ENCODE measurements at places on chromosomes 12 and 14.

- DNase-seq = no peak
Observed at GRCh38 chr14:33758547-33758946, 192.3 kb downstream of the EGLN3 start.

DNA sequence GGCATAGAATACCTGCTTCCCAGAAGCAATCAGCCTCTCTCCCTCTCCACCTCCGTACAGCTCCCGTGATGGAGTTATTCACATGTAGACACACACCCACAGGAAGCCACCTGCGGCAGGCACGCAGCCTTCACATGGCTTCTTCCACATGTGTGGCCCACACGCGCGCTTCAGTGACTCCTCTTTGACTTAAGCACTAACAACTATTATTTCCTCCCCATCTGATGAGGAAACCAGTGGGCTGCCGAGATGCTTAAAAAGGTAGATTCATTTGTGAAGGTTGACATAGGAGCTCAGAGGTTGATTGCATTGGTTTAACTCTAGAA lies 69.3 kb downstream of the PRMT8 start:
- DNase-seq = no peak

- no peak for DNase-seq
Observed at GRCh38 chr12:4051596-4051995, 178.4 kb upstream of the PARP11 start.

DNA sequence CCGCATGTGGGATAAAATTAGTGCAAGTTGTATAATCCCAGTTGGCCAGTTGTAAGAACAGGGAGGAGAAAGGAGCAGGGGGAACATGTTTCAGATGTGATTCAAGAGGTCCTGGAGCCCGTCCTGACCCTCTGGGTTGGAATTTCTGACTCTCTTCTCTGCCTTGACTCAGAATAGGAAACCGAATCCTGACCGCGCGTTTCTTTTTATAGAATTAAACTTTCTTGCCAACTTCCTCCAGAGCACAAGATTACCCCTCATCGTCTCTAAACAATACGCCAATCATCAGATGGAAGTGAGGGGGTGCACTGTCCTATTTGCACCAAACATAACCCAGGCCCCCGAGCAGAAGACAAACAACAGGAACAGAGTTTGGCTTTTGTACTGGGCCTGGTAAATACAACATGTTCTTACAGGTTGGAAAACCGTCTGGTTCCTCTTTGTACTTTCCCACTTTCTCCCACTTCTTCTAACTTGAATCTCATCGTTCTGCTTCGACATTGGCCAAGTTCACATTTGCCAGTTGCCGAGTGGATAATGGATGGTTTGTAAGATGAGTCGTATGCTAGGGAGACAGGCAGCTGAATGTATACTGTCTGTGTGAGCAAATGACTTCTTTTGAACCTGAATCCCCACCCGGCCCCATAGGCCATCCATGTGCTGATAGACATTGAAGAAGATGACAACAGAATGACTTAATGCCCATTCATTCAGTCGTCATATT lies 42.6 kb upstream of the MED13L start:
- no peak for DNase-seq

DNA sequence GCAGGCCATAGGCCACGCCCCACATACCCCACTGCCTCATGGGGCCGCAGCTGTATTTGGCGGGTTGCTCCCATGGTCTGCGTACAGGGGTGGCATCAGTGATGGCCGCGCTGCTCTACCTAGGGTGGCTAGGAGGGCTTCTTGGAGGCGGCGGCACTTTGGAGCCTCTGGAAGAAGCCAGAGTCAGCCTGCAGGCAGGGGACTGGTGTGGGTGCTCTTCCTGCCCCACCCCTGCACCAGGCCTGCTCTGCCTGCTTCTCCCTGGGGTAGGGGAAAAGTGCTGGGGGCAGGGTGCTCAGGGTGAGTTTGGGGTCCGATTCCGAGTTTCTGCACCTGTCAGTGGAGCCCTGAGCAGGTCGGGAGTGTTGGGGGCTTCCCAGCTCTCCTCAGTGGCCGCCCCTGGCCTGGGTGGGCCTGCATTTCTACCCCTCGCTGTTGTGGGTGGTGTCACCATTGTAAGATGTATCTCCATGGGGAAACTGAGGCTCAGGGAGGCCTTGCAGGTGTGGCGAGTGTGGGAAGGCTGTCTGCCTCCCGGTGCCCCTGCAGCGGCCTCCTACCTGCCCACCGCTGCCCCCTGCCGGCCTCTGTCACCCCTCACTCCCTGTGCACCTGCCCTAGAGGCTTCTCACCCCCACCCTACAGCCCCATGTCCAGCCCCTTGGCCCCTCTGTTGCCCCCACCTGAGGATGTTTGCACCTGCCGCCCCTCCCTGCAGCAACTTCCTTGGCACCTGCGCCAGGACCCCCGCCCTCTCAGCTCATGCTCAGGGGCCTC lies 5.5 kb downstream of the CEP170B start:
- DNase-seq = peak; percentile 35

DNA sequence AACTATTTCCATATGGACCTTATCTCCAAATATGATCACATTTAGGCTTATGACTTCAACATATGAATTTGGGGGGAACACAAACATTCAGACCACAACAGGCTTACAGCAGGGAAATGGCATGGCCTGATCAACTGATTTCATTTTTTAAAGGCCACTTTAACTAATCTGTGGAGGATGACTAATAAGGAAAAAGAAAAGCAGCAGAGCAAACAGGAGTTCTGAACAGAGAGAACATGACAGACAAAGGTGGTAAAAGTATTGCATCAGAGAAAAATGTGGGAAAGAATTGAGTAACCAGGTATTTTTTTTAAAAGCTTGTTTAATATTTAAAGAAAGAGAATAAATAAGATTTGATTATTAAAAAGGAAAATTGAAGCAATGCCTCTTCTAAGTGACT lies 366.1 kb upstream of the TMPO start:
- no peak for DNase-seq

- DNase-seq = no peak
Observed at GRCh38 chr14:55697414-55697861, 117.4 kb downstream of the KTN1 start.

GRCh38 chr12:117189725-117190209 lies 503 bp downstream of the FBXO21 start:
- no peak for DNase-seq

DNA sequence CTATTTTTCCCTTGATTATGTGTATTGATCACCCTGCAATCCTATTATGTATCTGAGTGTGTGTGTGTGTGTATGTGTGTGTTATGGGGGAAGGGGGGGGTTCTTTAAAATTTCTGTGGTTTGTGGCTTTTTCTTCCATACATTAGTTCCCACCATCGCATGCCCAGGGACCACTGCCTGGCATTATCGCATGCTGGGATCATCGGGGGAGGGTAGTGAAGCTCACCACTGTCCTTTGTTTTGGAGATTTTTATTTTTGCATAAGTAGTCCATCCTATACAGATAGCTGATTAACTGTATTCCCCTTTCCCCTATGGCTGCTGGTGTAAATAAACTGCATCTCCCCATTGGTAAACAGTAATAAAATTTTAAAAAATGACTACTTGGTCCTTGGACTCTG lies 3.4 kb downstream of the ATXN7L3B start:
- no peak for DNase-seq

DNA sequence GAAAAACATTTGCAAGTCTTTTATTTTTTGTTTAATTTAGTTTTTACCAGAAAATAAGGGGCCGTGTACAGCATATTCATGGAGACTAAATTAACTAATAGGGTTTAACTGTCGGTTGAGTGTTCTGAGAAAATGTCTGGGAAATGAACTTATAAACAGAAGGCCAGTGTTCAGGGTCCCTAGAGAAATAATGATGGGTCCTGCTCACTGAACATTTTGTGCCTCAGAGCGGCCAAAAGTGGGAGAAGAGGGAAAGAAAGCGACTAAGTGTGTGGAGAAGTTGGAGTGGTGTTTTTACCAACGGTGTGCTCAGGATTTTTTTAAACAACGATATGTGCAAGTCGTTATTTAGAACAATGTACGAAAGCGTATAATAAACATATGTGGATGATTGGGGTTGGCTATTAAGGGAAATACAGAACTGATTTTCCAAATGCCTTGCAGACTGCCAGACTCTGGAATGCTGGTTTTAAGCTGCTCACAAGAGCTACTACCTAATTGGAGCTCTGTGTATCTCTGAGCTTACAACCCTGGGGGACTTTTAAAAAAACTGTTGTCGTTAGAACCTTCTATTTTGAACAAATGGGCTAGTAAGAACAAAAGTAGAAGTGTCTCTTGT lies 166.7 kb downstream of the SLC38A4 start:
- no peak for DNase-seq

- no peak for DNase-seq
Observed at GRCh38 chr12:92771001-92771400, 68.2 kb downstream of the PLEKHG7 start.

- DNase-seq = no peak
Observed at GRCh38 chr12:64450057-64450640, 1.8 kb upstream of the TBK1 start.

DNA sequence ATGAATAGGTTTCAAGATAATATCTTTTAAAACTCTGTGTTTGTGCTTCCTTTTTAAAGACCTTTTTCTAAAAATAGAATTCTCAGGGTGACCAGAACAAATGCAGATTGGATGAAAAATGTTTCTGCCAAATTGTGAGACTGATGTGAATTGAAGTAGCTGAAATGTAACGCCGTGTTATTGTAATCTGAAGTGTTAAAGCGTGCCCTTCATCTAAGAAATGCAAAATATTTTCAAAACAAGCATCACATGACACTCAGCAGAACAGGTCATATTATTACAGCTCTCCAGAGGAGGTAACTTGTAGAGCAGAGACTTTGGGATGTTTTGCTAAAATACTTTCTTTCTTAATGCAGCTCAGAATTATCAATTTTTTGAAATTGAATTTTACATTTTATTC lies 90.0 kb upstream of the PLEKHA5 start:
- no peak for DNase-seq

DNA sequence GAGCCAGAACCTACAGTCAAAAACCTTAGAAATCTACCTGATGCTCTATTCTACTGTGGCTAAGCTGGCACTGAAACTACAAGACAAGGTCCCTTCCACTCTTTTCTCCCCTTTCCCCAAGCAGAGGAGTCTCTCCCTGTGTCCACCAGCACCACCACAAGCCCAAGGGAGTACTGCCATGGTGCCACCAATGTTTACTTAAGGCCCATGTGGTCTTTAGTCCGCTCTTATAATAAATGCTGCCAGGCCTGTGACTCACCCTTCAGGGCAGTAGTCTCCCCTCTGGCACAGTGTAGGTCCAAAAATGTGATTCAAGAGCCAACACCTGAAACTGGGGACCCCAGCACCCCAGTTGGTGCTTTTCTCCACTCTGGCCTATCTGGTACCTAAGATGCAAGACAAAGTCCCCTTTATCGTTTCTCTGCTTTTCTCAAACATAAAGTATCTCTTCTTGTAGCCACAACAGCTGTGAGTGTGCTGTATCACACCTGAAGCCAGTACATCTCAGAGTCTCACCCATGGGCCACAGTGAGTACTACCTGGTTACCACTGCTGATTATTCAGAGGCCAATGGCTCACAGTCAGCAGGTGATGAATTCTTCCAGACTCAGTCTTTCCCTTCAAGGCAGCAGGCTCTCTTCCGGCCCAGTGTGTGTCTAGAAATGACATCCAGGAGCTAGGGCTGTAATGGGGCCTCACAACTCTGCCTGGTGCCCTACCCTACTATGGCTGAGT lies 29.3 kb downstream of the SLC38A2 start:
- DNase-seq = no peak

- DNase-seq = no peak
Observed at GRCh38 chr14:34629344-34629656, 648 bp downstream of the SNX6 start.

- DNase-seq = no peak
Observed at GRCh38 chr14:81938341-81938740, 404.7 kb upstream of the SEL1L start.

DNA sequence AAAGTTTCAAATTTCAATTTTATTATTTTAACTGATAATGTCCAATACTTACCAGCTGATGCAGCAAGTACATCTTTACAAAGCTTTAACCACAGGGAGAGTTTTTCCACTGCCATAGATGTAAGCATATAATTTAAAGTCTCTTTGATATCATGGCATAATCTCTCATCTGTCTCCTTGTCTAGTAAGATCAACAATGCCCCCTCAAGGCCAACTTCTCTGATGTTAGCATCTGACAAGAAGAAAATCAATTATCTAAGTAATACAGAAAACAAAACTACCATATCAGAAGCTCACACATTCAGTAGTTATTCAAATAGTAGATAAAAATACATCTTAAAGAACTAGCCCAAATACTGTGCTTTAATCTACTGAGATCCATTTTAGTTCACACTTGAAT lies 94.2 kb downstream of the HEATR5A start:
- DNase-seq = no peak

GRCh38 chr12:9702255-9702654 lies 30.6 kb downstream of the CLECL1 start:
- DNase-seq = no peak

- no peak for DNase-seq
Observed at GRCh38 chr14:52266179-52266578, 1.3 kb upstream of the PTGDR start.

GRCh38 chr12:51846911-51847642 lies 1.4 kb downstream of the FIGNL2 start:
- DNase-seq = no peak

DNA sequence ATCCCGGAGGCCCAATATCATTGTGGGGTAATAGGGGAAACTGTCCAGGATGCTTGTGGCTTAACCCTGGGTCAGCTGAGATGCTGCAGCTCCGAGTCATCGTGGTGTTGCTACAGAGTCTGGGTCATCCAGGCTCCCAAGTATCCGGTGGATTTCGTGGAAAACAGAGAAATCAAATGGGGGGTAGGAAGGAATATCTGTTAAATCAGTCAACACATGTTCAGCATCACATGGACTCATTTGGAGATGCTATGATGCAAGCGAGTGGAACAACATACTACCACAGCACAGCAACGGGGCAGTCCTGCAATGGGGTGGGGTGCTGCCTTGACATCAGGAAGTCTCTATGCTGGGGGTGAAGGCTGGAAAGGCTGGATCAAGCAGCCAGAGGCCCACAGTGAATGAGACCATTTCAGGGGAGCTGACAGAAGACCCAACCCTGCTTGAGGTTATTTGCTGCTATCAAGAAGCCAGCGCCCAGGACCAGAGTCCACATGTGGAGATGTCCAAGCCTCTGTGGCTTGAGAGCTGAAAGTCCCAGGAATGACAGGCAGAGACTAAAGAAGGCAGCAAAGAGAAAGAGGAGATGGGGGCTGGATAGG lies 22.9 kb downstream of the VDR start:
- no peak for DNase-seq

GRCh38 chr12:52744493-52745156 lies 32.5 kb downstream of the KRT76 start:
- DNase-seq = no peak

DNA sequence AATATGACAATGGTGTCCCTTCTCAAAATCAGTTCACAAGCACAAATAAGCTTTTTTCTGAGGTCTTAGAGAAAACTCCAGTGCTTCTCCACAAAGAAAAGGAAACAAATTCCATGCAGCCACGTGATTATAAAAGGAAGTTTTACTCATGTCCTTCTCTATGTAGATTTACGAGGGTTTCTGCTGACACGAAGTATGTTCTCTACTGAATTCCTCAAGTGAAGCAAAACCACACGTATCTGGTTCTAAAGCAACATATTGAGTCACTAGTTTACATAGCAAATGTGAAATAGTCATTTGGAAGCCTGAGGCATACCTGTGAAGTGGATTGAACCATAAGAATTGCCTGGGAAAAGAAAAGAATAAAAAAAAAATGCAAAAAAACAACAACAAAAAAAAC lies 31.9 kb downstream of the BMP4 start:
- no peak for DNase-seq

Measured in stimulated activated CD4-positive, alpha-beta T cell treated with anti-CD3 and anti-CD28 coated beads, Interleukin-15, amount 100 ng/mL, for 1 hour (primary cell).